Forelimb muscle (tissue), 1 donor: ENCODE measurements at places on chromosomes 4 and X.

GRCh38 chr4:177487977-177488376, 45.7 kb upstream of the AGA start:
- DNase-seq = no peak

DNA sequence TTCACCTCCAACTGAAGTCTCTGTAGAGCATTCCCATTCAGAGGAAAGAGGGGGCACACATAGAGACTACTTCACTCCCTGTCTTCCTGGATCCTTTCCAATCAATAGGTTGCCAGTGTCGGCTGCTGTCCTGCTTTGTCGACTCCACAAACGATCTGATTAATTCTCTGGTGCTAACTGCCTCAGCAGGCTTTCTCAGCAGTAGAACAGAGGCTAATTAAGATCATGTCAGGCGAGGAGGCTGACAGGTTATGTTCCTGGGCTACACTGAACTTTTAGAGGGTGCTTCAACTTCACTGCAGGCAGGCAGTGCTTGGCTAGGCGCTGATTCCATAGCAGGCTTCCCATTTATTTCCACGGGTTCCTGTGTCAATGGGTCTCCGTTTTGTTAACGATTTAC, 79.2 kb downstream of the GRIA3 start:
- no peak for DNase-seq

DNA sequence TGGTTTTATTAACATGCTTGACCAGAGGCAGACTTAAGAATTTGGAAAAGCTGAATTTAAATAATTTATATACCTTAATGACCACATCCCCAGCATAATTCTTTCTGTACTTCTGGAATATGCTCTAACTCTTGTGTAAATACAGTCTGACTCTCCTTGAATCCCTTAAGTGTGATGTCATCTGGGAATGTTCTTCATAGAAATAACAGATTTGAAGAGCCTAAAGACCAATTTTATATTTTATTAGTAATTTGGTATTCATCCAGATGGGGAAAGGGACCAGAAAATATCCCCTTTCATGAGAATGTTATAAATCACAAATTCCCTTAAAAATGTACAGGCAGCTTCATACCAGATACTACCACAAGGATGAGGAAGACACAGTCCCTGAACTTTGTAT, 58.3 kb downstream of the KCNIP4 start:
- no peak for DNase-seq

GRCh38 chr4:168587411-168588125, 90.7 kb downstream of the PALLD start:
- peak; percentile 53 for DNase-seq

- DNase-seq = no peak
These were observed 150.2 kb upstream of the MAMLD1 start for GRCh38 chrX:150212672-150213480.

DNA sequence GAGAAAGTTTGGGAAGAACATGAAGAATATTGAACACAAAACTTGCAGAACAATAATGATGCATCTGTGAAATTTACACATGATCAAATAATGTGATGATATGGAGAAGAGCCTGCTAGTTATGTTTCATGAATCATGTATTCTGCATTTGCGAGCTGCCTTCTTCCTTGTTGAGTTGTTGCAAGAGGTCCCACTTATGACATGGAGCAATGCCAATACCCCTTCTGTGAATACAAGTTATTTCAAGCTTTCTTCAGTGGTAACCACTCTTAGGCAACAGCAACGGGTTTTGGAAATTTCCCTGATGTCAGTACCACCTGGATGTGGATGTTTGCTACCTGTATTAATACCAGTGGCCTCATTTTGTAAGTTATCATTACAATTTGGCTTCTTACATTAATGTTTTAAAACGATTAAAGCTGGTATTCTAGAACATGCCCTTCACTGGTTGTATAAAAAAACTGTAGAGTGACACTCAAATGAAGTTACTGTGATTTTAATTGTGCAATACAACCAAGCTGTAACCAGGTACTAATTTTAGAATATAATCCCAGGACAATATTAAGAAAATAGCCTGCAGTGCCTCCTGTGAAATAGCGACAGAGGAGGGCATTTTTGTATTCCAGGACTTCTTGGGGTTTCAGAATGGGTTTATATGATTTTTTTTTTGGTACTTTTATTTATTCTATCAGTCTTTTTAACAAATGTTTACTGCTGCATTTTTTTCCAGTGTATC, 25.3 kb downstream of the IQCM start:
- DNase-seq = no peak

DNA sequence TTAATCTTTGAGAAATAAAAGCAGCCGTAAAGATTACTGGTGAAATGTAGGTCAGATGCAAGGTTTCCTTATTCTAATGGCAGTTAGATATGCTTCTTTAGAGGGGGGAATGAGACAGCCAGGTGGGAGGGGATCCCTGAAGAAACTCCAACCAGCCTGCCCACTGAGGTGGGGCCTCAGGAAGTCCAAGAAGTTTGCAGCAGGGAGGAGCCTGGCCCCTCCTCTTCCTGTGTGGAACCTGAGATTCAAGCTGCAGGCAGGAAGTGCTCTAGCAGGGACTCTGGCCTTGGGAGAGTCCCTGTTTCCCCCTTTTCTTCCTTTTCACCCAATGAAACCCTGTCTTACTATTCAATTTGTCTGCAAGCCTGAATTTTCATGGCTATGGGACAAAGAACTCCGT, 101.4 kb upstream of the SLITRK2 start:
- no peak for DNase-seq

DNA sequence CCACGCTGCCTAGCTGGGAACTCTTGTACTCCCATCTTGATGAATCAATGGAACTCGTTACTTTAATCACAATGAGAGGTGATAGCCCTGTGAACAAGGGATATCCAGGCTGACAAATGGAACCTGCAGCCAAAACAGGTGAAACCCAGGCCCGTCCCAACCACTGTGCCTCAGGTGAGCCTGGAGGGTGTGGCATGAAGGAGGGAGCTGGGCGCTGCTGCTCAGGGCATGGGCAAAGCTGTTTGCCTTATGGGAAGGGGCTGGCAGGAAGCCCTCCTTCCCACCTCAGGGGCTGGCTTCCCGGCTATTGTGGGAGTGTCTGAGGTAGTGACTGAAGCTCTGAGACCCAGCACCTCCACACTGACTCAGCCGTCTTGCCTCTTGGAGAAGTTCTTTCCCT, 209.4 kb upstream of the ATP6AP2 start:
- no peak for DNase-seq

- no peak for DNase-seq
These were observed 1381.5 kb upstream of the ADGRL3 start for GRCh38 chr4:59818656-59819055.

GRCh38 chrX:97401586-97402136, 518.0 kb downstream of the RPA4 start:
- no peak for DNase-seq

DNA sequence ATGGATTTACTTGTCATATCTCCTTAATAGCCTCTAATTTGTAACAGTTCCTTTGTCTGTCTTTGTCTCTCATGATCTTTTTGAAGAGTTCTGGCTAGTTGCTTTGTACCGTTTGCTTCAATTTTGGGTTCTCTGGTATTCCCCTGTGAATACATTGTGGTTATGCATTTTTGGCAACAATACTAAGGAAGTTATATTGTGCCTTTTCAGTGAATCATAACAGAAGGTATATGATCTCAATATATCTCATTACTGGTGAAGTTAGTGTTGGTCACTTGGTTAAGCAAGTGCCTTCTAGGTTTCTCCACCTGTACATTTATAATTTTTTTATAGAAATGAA, 48.6 kb downstream of the DCLK2 start:
- no peak for DNase-seq

GRCh38 chr4:141891260-141892120, 255.1 kb downstream of the IL15 start:
- DNase-seq = no peak

- no peak for DNase-seq
These were observed 335.5 kb downstream of the ZNF674 start for GRCh38 chrX:46209768-46210167.

GRCh38 chr4:10461091-10461849, 4.0 kb upstream of the ZNF518B start:
- DNase-seq = peak; percentile 38

- no peak for DNase-seq
These were observed 129.1 kb downstream of the RCHY1 start for GRCh38 chr4:75385106-75385505.

GRCh38 chr4:143399113-143399949, 62.7 kb downstream of the GAB1 start:
- DNase-seq = no peak

DNA sequence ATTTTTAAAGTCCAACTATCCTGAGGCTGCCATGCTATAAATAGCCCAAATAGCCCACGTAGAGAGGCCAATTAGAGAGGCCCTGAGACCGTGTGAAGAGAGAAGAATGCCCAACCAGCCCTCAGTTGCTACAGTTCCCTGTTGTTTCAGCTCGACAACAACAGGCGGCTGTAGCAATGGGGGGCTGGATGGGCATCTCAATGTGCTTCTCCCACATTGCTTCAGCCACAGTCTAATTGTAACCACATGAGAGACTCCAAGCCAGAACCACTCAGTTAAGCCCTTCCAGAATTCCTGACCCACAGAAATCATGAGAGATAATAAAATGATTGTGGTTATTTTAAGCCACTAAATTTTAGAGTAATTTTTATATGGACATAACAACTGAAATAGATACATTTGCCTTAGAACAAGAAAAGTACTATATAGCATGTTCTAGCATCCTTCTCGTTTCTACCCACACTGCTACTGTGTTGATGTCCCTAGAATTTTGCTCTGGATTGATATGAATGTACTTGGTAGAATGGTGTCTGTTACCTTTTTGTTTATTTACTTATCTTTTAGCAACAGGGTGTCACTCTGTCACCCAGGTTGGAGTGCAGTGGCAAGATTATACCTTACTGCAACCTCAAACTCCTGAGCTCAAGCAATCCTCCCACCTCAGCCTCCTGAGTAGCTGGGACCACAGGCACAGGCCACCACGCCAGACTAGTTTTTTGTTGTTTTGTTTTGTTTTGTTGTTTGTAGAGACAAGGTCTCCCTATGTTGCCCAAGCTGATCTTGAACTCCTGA, 436.4 kb downstream of the BCOR start:
- no peak for DNase-seq

DNA sequence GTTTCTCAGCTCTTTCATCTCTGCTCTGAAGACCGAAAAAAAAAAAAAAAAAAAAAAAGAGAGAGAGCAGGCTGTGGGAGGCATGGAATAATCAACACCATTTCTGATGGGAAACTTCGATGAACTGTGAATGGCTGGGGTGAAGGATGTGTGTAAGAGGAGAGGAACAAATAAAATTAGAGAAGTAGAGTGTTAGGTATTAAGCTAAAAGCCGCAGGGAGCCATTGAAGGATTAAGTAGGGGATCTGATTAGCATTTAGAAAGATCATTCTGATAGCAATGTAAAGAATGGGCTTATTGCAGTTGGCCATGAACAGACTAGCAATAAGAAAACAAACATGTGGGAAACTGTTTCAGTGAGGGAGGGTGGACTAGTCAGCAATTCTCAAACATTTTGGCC, 33.6 kb upstream of the JADE1 start:
- DNase-seq = no peak

- DNase-seq = no peak
These were observed 183.3 kb downstream of the KDR start for GRCh38 chr4:54941994-54942552.

- no peak for DNase-seq
These were observed 220.9 kb upstream of the SFRP2 start for GRCh38 chr4:154009788-154010187.

DNA sequence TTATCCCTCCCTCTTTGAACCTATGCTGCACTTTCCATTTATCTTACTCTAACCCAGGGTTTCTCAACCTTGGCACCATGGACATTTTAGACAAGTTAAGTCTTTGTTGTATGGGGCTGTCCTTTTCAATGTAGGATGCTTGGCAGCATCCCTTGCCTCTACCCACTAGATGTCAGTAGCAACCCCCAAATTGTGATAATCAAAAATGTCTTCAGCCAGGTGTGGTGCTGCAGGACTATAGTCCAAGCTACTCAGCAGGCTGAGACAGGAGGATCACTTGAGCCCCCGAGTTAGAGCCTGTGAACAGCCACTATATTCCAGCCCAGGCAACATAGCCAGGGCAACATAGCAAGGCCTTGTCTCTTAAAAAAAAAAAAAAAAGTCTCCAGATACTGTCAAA, 7.0 kb downstream of the LRCH2 start:
- DNase-seq = no peak

GRCh38 chr4:56276547-56276946, 110.7 kb downstream of the AASDH start:
- DNase-seq = no peak

DNA sequence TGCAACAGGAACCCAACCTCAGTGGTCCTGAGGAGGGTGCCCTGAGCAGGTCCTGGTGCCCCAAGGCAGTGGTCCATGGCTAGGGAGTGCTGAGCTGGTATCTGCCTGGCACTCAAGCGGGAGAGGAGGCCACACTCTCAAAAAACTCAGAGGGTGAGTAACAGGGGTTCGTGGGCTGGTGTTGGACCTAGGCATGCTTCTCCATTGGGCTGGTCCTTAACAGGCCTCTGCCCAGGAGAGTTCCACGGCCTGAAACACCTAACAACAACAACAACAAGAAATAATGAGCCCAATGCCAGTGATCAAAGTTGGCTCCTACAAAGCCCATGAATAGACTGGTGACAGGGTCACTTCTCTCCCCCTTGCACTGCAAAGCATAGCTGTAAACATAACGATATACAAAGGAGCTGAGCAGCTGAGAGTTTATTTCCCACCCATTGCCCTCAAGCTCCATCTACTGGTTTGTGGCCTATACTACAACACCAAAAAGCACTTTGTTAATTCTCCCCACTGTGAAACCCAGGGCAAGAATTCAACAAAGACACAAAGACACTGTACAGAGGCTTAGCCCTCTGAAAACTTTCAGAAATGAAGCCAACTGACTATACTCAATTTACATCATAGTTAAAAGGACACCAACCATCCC, 736.1 kb upstream of the ADGRL3 start:
- DNase-seq = no peak

DNA sequence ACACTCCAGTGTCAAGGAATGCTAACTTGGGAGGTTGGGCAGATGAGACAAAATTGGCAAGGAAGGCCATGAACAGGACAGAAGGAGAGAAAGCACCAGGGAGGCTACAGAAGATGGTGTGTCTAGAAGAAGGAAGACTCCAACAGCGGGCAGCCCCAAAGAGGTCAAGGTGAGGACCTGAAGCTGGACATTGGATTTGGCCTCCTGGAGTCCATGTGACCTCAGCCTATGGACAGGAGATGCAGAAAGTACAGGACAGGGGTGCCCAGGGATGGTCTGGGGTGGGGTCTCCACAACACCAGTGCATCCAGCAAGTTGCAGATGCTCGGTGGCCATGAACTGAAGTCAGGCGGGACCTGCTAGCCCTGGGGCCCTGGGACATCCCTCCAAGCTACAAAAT, 86.2 kb downstream of the JAKMIP1 start:
- DNase-seq = no peak

- DNase-seq = no peak
These were observed 691 bp upstream of the EREG start for GRCh38 chr4:74364256-74364651.

DNA sequence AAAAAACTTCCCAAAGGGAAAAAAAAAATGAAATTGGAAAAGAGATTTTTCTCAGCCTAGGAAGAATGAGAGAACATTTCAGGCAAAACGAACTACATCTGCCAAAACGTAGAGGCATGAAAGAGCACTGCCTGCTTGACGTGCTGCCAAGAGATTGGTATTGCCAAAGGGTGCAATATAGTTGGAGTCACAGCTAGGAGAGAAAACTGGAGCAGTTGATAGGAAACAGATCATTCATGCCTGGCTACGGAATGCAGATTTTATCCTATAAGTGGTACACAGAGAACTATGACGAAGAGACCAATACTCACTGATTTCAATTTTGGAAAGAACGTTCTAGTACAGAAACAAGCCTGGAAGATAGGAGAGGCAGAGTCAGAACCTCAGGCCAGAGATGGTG, 68.4 kb upstream of the IQCM start:
- no peak for DNase-seq
